ENCODE measurements at places on chromosomes 2 and 18.
A peak's percentile ranks its signal among the peaks of the same experiment; 100 is the strongest.

DNA sequence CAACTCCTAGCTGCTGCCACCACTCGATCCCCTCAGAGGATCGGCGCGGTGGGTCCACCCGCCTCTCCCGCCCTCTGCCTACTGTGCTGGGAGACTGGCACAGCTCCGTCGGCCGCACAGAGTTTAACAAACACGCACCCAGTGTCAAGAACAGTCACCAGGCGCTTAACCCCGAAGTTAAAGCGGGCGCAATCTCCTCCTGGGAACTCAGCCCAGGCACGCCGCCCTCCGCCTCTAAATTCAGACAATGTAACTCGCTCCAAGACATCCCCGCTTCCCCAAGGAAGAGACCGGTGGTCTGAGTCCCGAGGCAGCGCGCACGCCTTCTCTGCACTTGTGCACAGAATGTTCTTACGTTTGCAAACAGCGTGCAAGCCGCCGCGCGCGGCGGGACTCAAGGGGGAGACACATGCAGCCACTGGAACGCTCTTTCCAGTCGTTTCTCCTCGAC, 533 bp downstream of the CXCR4 start:
- DNase-seq: peak; percentile 64

DNA sequence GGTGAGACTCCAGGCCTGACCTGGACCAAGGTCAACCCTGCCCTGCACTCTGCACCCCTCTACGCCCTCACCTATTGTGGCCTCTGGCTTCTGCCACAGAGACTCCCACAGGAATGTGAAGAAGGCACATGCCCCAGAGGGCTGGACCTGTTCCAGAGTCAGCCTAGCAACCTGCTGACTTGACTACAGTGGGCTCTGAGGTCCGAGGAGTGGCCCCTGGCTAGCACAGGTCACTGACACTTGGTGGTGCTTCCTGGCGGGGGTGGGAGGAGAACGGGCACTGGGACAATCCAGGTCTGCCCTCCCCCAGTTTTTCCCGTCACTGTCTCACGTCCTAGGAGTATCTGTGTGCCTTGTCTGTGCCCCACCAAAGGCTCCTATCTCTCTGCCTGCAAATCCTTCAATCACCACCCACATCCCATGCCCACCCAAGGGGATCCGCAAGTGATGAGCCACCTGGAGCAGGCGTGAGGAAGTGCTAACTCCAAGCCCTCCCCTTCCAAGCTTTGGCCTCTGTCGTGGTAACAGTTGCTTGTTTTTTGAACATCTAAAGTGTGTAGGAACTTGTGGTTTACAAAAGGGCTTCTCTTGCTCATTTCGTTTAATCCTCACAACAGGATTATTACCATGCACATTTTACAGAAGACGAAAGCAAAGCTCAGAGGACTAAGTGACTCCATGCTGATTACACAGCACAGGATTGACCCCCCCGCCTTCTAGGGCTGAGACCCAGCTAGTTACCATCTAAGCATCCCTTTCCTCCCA, 86.2 kb downstream of the MCFD2 start:
- DNase-seq: no peak

- no peak for DNase-seq
Observed at GRCh38 chr2:58856100-58856499, 615.0 kb upstream of the FANCL start.

GRCh38 chr2:20641123-20641985, 9.5 kb downstream of the HS1BP3 start:
- DNase-seq: no peak

DNA sequence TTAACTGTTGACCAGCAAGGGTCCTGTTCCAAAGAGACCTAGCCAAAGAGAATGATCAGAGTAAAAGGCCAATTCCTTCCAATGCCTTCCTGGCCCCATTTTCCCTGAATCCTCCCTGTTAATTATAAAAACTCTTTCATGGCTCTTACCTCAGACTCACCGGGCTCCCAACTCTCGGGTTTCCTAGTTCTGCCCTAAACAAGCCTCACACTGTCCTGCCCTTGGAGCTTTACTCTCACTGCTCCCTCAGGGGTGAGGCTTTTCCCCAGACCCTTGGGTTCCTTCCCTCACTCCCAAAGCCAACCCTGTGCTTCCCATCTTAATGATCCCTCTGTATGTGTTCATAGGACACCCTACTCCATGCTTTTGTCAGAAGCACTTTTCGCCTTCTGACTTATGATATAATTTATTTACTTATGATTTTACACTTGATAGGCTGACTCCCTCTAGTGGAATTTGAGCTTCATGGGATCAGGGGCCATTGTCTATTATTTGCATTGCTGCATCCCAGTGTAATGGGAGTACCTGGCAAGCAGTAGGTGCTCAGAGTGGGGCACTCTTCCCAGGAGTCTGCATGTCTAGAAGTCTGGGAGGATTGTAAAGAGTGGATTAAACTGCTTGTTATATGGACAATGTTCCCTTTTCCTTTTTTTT, 29.9 kb upstream of the ZNG1B start:
- DNase-seq: no peak

GRCh38 chr2:199668645-199669044, 182.3 kb downstream of the FTCDNL1 start:
- DNase-seq: no peak

DNA sequence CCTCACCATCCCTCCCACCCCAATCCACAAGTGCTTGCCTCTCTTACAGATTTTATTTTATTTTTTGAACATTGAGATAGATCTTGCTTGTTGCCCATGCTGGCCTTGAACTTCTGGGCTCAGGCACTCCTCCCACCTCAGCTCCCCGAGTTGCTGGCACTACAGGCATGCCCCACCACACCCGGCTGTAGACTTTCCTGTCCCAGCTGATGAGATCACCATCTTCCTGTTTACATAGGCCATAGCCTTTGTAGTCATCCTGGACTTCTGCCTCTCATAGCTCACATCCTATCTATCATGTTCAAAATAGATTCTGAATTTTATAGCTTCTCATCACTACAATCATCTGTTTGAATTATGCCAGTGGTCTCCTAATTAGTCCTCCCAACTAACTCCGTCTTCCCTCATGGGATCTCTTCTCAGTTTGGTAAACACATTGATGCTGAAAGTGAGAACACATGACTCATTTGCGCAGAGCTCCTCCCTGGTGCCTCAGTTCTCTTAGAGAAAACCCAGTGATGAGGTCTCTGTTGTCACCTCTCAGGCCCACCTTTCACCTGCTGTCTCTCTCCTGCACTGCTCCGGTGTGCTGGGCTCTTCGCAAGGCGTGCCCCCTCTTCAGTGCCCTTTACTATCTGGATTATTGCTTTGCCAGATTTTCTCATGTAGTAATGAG, 243.0 kb downstream of the ZNF407 start:
- no peak for DNase-seq

DNA sequence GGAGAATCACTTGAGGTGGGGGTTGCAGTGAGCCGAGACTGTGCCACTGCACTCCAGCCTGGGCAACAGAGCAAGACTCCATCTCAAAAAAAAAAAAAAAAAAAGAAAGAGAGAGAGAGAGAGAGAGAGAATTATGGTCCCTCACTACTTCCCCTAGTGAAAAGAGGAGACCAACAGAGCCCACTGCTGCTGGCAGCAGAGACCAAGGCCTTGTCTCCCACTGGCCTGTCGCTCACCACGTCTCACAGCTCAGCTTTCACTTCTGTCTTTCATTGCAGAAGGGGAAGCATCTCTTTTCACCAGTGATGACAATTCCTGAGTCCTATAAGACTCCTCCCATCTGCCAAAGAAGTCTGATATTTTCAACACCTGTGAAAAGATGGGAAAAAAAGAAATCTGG, 81.3 kb downstream of the CLHC1 start:
- DNase-seq: no peak

- no peak for DNase-seq
Observed at GRCh38 chr2:65545837-65546805, 113.7 kb upstream of the SPRED2 start.

DNA sequence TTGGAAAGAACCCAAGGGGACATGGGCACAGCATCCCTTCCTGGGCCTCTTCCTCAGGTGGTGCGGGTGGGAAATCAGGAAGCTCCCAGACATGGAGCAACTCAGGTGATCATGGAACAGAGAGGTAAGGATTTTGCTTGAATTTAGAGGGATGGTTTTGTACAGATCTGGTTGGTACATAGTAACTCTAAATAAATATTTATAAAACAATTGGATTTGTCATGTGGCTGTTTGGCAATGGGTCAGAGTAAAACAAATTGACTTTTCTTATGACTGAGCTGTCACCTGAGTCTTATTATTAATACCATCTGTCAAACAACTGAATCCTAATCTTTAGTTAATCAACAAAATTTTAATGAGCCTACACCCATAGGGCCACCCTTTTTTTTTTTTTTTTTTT, 19.4 kb upstream of the TMEM178A start:
- DNase-seq: no peak

GRCh38 chr2:191029280-191029950, 15.4 kb upstream of the STAT1 start:
- no peak for DNase-seq

- DNase-seq: no peak
Observed at GRCh38 chr2:159030674-159031380, 62.4 kb downstream of the TANC1 start.

DNA sequence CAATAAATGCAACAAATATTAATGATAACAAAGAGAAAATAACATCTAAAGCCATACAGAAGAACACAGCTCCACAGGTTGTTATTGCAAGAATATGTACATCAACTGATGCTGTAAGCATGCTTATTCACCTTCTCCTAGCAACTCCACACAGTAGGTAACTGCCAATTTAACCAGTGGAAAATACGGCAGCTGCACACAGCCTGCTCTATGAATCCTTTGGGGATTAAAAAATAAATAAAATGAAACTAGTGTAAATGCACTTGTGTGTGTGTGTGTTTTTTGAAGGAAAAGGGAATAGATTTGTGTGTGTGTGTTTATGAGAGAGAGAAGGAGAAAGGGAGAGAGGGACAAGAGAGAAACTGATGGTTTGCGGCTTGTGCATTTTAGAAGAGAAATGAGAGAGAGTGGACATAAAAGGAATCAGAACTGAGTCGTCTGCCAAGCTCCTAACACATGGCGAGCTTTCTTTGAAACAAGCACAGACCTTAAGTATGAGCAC, 96.2 kb upstream of the PDE1A start:
- DNase-seq: no peak

Data from activated T-cell treated with anti-CD3 and anti-CD28 coated beads, Interleukin-2, amount 50 U/mL, for 1 hour (primary cell).